Renal pelvis (tissue), 12 donors: ENCODE measurements at places on chromosomes 4 and X. TPM values are rescaled to one million over a fixed set of nuclear protein-coding genes. Genes with fewer than 3 reads are reported as not detected.

DNA sequence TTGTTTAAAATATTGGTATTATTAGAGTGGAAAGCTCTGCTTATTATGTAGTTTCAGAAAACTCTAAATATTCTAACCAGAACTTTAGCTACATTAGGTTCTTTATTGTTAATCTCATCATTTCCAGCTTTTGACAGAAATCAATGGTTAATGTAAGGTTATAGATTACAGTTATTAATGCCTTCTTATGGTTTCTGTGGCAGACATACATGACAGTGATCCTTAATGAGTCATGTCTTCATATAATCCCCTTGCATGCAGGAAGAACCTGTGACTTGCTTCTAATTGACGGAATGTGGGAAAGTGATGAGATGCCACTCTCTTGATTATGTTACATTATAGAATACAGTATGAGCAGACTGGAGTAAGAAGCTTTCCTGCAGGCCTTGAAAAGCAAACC, 23.5 kb downstream of the KLHL8 start:
- no peak for DNase-seq

DNA sequence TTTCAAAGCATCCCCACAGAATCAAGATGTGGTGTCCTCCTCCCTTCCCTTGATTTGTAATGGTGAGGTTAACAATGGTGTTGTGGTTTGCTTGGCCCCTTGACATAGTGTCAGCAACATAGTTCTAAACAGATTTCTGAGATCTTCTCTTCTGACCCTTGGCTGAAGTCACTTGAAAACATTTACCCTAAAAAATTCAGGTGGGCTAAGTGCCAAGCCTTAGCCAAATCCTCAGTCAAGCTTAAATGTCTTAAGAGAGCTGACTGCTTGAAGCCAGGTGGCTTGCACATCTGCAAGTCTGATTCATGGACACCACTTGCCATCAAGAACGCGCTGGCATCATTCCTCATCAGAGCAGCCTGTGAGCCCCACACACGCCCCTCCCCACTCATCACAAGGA, 173.2 kb downstream of the MGST2 start:
- DNase-seq, result no peak

DNA sequence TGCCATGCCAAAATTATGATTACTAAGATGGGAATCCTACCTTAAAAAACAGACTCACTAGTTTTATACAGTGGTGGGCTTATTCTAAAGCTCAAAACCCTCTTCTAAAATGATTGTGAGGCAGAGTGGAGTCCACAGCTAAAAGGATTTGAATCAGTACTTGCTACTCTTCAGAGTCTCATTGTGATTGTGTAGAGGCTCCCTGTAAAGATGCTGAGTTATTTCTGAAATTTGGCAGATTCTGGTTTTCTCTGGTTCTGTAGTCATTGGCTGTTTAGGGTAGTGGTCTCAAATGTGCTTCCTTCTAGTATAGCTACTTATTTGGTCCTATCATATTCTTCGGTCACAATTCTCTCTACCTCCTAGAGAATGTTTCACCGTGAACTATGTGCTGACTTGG, 104.1 kb downstream of the FBXW7 start:
- no peak for DNase-seq

- no peak for DNase-seq
Measured at GRCh38 chr4:138555584-138555983, 313.4 kb upstream of the SLC7A11 start.

GRCh38 chr4:173505924-173506518, 24.0 kb downstream of the HAND2 start:
- no peak for DNase-seq

DNA sequence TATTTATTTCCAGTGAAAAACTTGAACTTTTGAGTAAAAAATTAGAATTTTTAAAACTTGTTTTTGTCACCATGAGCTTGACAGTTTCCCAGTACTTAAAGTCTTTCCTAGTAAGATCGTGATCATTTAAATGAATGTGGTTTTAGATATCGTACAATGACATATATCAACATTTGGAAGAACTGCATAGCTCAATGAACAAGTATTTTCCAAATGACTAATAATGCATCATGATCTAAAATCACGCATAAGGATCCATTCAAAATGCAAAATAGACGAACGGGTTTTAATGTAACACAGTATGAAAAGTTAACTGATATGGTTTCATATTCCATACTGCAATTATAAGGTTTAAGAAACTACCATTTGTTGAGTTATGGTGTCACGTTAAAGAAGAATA, 4.1 kb upstream of the NDNF start:
- no peak for DNase-seq

DNA sequence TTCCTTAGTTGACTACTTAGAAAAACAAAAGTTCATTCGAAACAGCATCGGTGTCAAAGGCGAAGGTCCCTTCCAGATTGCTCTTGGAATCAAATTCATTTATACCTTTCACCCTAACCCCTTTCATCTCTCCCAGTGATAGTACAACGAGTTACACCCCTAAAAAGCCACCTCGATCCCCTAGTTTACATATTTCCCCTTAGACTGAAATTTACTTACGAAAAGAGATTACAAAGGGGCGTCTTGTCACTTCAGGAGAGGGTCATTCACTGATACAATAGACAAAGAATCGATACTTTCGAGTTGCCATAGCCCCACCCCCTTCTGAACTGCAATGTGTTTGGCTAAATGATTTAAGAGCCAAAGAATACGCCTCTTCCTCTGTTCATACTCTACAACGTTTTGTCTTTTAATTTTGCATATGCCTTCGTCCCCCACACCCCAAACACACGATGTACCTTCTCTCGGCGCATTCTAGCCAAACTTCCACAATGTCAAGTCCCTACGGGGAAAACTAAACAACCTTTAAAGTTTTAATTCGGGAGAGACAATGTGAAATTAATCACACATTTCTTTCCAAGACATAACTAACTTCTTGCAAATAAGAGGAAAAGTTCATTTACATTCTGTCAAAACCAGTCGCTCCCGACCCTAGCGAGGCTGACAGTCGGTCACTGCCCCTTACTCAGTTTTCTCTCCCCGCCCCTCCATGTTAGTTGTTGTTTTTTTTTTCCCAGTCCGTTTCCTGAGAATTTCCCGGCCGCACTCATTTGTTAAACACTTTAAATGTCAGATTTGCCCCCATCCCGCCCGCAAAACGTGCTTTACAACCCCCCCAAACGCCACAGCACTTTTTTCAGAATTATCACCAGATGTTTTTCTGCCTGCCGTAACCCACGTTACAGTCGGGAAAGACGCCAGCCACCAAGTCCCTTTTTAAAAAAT, 88.6 kb downstream of the HPRT1 start:
- no peak for DNase-seq

GRCh38 chrX:23659339-23659738, 8.0 kb upstream of the PRDX4 start:
- no peak for DNase-seq

NAA11 gene
- not detected for polyA plus RNA-seq

MAGEC2 gene
- polyA plus RNA-seq, result not detected

ATP1B4 gene
- polyA plus RNA-seq, result 0.19 TPM

CFAP97 gene
- 45.3 TPM for polyA plus RNA-seq

TLR1 gene
- polyA plus RNA-seq, result 4.7 TPM
